Chondrocyte (in vitro differentiated cells): ENCODE measurements at places on chromosomes 11 and 22.

DNA sequence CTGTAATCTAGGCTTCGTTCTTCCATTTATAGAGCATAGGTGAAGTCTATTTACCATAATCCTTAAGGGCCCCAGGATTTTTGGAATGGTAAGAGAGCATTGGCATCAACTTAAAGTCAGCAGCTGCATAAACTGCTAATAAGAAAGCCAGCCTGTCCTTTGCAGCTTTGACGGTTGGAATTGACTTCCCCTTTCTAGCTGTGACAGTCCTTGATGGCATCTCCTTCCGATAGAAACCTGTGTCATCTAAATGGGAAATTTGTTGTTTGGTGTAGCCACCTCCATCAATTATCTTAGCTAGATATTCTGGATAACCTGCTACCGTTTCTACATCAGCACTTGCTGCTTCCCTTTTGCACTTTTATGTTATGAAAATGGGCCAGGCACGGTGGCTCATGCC lies 58.0 kb upstream of the GLYATL1B start:
- DNase-seq = no peak

- peak; percentile 51 for DNase-seq
Observed at GRCh38 chr22:20781272-20781990, 7.5 kb downstream of the SERPIND1 start.

- DNase-seq = no peak
Observed at GRCh38 chr11:130032931-130033330, 30.3 kb upstream of the PRDM10 start.

GRCh38 chr22:19201869-19202798 lies 23.6 kb upstream of the SLC25A1 start:
- DNase-seq = peak; percentile 94

GRCh38 chr11:46936138-46937110 lies at the start of gene CSTPP1:
Gene CSTPP1 (plus strand): TSS chr11:46936761. CDS start chr11:46936806, 45 bp downstream.
- peak; percentile 98 for DNase-seq
